ENCODE measurements at places on chromosomes 6 and 20.

DNA sequence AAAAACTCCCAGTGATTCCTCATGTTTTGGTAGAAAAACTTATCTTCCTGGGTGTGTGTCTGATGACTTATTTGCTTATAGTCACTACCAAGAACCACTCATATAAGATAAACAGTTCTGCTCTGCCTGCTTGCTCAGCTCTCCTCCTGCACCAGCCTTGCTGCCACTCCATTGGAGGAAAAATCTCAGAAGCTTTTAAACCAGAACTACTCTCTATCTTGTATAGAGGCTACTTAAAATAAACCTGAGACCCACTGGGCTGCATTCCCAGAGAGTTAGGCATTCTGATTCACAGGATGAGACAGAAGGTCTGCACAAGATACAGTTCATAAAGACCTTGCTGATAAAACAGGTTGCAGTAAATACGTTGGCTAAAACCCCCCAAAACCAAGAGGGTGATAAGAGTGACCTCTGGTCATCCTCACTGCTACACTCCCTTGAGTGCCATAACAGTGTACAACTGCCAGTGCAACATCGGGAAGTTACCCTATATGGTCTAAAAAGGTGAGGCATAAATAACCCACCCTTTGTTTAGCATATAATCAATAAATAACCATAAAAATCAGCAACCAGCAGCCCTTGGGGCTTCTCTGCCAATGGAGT, 728.3 kb downstream of the EPHA7 start:
- no peak for DNase-seq

DNA sequence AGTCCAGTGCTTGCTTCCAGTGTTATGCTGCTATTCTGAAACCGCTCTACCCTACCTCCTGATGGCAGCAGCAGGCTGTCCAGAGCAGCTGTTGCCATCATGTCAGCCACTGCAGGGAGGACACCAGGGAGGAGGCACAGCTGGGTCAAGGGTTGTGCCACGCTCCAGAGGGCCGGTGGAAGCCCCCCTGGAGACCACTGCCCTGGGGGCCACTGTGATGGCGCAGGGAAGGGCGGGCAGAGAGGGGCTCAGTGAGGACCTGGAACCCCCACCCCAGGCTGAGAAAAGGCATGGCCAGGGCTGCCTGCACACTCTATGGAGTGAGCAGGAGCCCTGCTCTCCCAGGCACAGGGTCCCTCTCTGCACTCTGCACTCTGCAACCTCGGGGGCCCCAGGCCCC, 271.3 kb upstream of the BTBD3 start:
- DNase-seq, result no peak

GRCh38 chr6:108707328-108707976, 140.8 kb upstream of the ARMC2 start:
- DNase-seq, result no peak

- no peak for DNase-seq
Observed at GRCh38 chr6:22112461-22112860, 184.4 kb downstream of the PRL start.
